CD4-positive, alpha-beta T cell treated with Interleukin-4 for 4 hours (primary cell): ENCODE measurements at places on chromosomes 5 and 9.

DNA sequence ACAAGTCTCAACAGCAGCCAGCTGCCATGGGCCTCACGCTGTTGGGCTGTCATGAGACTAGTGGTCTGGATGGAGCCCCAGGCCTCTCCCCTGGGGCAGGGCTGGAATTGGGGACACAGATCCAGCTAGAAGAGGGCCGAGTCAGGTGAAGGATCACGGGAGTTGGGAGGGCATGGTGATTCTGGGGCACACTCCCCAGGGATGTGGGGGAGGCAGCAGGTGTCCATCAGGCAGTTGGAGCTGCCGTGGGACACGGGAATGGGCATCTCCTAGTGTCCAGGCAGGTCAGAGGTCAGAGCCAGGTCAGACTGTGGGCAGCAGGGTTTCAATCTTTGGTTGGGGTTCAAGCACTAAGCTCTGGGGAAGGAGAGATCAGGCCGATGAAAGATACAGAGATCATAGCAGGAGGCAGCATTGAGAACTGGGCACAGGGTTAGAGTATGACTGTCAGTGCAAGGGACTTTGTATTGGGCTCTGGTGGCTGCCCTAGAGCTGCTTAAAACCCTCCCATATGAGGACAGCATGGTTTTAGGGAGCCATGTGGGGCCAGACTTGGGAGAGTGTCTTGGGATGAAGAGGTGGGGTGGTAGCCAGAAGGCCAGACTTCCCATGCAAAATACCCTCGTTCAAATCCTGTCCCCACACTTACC lies 59.2 kb downstream of the ARHGEF37 start:
- no peak for DNase-seq

DNA sequence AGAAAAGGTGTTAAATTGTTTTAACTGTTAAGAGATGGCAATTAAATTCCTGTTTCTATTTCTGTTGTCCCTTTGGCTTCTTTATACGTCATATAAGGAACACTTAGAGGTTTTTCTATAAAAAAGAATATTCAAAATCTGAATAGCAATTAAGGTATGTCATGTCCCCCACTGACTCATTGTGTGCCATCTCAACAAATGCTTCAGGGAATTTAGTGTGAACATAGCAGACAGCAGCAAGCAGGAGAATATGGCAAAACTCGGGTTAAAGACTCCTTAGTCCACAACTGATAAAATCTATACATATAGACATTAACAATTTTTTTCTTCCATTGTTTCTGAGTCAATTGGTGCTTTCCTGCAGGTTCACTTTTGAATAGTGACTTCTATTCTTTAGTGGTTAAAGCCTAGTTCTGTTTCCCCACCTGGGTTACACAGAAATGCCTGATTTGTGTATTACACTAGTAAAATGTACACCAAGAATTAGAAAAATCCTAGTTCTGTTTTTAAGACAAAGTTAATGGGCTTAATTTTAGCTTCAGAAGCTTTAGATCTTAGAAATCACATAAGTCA lies 17.9 kb upstream of the RPS23 start:
- DNase-seq: no peak

- DNase-seq: no peak
Measured at GRCh38 chr5:148932355-148932935, 106.0 kb downstream of the ADRB2 start.

DNA sequence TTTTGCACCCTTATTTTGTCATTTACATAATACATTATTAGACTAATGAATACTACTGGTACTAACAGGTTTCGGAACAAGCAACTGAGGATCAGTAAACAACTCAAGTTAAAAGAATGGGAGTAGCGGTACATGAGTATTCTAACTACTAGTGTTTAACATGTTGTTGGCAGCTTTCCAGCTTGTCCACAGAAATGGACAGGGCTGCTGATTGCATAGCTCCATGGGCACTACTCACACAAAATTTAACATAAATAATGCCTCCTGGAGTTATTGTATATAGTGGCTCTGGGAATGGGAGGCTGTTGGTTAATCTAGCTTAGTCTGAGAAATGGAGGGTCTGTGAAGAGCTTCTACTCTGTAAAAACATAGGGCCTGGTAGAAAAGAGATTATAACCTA lies 6.7 kb downstream of the NCBP1 start:
- no peak for DNase-seq

- no peak for DNase-seq
Measured at GRCh38 chr5:44046619-44047364, 342.4 kb downstream of the FGF10 start.

DNA sequence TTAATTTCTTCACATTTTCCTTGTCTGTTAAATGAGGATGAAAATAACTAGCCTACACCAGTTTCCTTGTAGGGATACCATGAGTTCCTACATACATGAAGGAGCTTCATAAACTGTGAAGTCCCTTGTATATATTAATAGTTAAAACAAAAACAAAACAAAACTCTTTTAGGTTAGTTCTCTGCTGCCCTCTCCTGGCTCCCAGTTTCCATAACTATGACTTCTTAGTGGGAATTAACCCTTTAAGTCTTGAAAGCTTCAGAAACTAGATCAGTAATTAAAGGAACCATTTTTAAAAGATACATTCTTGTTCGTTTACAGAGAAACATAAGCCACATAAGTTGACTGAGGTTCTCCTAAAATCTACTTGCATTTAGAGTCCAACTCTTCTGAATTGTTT lies 500.0 kb upstream of the C9orf72 start:
- DNase-seq: no peak
